ENCODE measurements at places on chromosomes 11 and 22.
A peak's percentile ranks its signal among the peaks of the same experiment; 100 is the strongest.

DNA sequence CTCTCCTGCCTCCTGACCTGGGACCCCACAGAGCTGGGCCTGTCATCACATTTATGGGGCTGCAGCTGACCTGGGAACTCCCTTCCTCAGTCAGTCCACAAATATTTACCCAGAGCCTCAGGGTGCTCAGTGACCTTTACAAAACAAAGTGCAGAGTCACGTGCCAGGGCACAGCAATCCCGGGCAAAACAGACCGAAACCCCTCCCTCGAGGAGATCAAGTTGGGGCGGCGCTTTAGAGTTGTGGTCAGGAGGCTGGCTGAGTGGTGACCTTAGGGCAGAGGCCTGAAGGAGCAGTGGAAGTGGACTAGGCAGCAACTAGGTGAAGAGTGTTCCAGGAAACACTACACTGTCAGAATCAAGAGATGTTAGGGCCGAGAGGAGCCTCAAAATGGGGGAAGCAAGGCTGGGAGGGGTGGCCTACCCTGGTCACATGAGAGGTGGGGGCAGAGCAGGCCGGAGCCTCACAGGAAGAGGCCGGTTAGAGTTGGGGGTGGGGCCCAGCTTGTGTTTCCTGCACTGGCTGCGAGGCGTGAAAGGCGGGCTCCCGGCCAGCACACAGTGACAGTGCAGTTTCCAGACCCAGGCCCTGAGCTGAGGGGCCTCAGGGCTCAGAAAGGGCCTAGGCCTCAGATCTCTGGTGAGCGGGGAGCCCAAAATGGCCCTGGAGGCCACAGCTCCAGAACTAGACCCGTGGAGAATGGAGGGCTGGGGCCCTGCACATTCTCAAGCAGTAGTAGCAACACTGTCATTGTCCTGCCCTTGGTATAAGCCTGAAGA lies 3.7 kb upstream of the NEAT1 start:
- DNase-seq: peak; percentile 77

DNA sequence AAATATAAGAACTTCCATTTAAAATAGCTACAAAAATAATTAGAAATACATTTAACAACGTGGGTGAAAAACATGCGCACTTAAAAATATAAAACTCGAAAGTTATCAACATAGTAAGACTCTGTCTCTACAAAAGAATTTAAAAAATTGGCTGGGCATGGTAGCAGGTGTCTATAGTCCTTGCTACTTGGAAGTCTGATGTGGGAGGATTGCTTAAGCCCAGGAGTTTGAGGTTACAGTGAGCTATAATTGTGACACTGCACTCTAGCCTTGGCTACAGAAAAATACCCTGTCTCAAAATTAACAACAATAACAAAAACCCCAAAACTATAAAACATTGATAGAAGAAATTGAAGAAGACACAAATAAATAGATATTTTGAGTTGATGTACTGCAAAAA lies 13.8 kb upstream of the CASP12 start:
- no peak for DNase-seq

GRCh38 chr11:37449146-37449545 lies 851.1 kb upstream of the RAG2 start:
- DNase-seq: no peak

DNA sequence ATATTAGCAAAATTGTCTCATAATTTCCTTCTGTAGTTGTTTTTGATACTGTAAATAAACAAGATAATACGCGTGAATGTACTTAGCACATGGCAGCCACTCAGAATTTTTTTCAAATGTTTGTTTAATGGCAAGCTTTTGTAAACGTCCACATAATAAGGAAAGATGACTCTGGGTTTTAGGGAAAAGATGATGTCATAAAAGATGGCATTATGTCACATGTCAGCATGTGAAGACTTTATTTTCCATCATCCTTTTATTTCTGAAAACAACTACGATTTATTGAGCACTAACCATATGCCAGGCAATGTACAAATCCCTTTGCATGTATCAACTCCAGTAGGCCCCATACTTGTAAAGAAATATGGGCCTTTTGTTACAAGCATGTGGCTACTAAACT lies 139.9 kb downstream of the C11orf91 start:
- no peak for DNase-seq

DNA sequence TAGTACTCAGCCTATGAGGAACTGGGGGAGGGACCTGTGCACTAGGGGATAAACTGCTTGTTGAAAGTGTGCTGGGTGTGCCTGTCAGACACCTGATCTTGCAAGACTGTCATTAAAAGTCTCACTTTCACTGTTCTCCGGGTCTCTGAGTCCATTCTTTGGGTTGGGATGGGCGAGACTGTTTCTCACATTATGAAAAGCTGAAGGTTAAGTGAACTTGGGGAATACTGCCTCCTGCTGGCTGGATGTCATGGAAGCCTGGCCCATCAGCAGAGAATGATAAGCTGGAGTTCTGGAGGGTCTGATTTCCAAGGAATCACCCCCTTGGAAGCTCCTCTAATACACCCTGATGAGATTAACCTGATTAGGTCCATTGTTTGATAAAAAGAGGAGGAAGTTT lies 9.0 kb upstream of the VPREB1 start:
- peak; percentile 54 for DNase-seq

GRCh38 chr11:47318166-47318565 lies 34.3 kb downstream of the MYBPC3 start:
- no peak for DNase-seq
